Stimulated activated CD4-positive, alpha-beta T cell treated with anti-CD3 and anti-CD28 coated beads, Interleukin-12 subunit alpha, Interleukin-12 subunit beta, amount 100 ng/mL, for 4 hours (primary cell): ENCODE measurements at places on chromosomes 16 and 17.

GRCh38 chr17:40714473-40714872 is 10.9 kb upstream of the KRT24 start:
- DNase-seq: no peak

- DNase-seq: no peak
Measured at GRCh38 chr17:76674600-76674999, 31.0 kb upstream of the ST6GALNAC1 start.

DNA sequence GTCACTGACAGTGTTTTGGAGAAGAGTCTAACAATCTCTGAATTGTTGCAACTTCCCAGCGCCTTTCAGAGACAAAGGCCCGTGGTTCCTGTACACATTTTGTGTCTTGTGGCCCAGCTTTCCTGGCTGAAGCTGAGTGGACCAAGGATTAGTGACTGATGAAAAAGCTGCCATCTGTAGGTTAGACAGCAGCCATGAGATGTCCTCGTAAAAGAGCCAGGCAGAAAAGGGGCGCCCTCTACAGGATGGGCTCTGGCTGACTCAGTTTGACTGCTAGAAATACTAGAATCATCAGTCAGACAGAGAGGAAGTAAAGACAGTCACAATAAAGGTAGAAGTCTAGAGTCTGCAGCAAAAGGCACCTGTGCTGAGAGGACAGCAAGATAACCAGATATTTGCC is 26.5 kb upstream of the NF1 start:
- peak; percentile 28 for DNase-seq

- no peak for DNase-seq
Measured at GRCh38 chr17:49969134-49969759, at the start of gene DLX4. DLX4 (plus strand) TSS chr17:49969190; CDS start chr17:49969469, 279 bp downstream.
